Activated T-cell treated with anti-CD3 and anti-CD28 coated beads, Interleukin-2, amount 50 U/mL, for 72 hours (primary cell): ENCODE measurements at places on chromosomes 7 and 10.
A peak's percentile ranks its signal among the peaks of the same experiment; 100 is the strongest.

DNA sequence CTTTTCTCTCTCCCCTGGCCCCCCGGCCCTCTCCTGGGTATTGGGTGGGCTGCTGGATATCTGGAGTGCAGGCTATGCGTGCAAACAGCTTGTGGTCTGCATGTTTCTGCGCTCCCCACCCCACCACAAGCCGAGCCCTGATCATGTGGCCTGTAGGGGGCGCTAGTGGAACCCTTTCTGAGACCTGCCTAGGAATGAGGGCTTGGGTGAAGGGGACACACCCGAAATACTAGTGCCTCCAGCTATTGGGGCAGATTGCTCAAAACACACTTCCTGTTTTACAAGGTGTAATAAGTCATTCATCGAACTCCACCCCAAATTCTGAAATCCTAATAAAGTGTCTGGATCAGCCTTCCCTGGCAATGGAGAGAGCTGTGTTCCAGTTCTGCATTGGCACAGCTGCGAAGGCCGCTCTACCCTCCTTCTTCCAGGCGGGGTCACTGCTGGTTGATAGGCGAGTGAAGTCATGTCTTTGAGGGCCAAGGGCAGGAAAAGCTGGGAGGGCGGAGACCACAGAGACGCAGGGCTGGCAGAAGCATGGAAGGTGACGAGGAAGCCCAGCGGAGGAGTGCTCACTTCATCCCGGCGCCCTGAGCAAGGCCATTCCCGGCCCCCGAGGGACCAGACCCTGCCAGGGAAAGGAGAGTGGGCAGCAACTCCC, 19.8 kb upstream of the PRRT4 start:
- peak; percentile 59 for DNase-seq

DNA sequence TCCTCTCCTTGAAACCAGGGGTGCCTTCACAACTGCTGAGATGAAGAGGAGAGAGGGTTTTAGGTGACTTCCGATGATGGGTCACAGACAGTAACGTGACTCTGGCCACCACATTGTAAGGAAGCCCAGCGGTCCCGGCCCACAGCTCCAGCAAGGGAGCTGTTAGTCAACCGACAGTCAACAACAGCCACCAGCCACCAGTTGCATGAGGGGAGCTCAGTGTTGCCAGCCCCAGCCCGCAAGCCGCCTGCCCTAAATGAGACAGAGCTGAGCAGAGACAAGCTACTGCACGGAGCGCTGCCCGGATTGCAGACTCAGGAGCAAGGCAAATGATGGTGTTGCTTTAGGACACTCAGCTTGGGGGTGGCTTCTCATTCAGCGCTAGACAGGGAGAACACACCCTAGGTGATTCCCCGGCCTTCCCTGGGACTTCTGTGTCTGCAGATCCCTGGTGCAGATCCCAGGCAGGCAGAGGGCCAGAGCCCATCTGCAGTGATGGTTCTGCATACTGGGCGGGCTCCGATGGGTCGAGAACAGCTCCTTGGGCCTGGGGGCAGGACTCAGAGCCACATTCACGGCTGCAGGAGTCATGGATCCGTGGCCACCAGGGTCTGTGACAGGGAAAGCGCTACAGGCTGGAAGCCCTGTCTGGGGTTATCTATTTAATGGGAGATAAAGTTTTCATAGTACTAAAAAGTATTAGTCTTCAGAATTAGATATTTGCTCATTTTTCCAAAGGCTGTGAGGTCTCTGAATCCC, 14.3 kb upstream of the RET start:
- DNase-seq = no peak

DNA sequence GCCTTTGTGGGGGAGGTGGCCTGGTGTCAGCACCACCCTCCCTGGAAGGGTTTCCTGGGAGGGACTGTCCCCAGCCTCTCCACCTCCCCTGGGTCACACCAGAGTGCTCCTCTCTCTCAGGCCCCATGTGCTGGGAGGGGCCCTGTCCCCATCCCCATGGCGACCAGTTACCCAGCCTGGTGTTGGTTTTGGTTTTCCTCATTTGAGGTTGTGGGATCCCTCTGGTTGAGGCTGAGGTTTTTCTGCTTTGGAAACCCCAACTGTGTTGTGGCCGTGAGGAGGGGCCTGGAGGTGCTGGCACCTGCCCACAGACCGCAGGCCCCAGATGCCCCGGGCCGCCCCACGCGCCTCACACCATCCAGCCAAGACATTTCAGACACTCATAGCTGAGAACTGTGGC, 106.3 kb downstream of the GRK5 start:
- DNase-seq = peak; percentile 83

DNA sequence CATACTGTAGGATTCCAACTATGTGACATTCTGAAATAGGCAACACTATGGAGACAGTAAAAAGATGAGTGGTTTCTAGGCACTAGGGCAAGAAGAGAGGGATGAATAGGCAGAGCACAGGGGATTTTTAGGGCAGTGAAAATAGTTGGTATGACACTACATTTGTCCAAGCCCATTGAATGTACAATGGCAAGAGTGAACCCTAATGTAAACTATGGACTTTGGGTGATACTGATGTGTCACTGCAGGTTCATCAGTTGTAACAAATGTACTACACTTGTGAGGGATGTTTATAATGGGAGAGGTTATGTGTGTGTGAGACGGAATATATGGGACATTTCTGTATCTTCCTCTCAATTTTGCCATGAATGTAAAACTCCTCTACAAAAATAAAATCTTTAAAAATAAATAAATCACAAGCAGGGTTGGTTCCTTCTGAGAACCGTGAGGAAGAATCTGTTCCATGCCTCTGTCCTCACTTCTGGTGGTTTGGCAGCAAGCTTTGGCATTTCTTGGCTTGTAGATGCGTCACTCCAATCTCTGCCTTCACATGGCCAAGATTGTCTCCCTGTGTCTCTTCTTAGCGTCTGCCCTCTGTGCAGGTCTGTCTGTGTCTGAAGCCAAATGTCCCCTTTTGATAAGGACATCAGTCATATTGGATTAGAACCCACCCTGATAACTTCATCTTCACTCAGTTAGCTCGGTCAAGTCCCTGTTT, 83.1 kb upstream of the AGBL3 start:
- DNase-seq = no peak

DNA sequence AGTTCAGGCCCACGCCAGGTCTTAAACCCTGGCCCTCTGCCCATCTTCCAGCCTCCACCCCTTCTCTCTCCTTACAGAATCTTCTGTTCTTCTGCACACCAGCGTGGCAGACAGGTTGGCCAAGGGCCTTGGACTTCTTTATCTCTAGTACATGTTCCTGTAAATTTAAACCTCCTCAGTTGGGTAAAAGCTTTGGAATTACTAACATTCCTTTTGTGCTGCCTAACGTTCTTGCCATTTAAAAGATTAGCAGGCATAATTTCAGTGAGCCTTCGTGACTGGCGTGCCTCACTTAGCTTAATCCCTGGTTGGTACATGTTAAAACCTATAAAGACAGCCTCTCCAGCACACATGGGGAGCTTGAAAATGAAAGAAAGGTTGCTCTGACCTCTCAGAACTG, 192.2 kb downstream of the CUX1 start:
- no peak for DNase-seq

- DNase-seq = peak; percentile 22
These were observed at the start of gene TET1 for GRCh38 chr10:68560186-68560942. Gene TET1 (plus strand): TSS chr10:68560337. CDS start chr10:68572339, 12,002 bp downstream.

DNA sequence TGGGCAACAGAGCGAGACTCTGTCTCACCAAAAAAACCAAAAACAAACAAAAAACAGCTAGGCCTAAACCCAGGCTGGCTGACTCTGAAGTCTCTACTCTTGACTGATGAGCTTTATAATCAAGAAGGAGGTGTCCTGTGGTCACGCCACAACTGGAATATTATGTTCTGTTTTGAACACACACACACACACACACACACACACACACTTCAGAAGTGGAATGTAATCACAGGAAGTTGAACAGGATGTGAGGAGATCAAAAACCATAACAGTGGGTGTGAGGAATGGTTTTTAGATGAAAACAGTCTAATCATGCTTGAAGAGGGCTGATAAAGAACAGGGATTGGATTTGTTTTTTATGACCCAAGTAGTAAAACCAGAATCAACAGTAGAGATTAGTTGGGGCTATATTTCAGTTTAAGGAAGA, 51.1 kb upstream of the IL6 start:
- no peak for DNase-seq

DNA sequence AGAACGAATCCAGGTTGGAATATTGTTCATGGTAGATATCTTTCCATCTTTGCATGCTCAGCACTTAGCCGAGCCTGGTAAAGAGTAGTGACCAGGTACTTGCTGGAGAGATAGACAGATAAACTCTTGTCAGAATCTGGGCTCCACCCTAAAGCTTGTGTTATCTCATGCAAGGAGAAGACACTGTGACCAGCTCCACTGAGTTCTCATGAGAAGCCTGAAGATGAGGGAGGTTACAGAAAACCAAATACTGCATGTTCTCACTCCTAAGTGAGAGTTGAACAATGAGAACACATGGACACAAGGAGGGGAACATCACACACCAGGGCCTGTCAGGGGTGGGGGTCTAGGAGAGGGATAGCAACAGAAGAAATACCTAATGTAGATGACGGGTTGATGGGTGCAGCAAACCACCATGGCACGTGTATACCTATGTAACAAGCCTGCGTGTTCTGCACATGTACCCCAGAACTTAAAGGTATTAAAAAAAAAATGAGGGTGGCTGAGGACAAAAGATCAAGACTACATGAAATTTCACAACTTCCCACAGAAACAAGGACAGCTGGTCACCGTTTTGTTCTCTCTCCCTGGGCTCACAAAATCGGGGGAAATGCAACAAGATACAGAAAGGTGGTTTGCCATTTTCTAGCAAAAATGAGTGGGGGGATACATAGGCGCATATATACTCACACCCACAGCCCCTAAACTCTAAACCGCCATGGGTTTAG, 17.4 kb downstream of the DLG5 start:
- no peak for DNase-seq

DNA sequence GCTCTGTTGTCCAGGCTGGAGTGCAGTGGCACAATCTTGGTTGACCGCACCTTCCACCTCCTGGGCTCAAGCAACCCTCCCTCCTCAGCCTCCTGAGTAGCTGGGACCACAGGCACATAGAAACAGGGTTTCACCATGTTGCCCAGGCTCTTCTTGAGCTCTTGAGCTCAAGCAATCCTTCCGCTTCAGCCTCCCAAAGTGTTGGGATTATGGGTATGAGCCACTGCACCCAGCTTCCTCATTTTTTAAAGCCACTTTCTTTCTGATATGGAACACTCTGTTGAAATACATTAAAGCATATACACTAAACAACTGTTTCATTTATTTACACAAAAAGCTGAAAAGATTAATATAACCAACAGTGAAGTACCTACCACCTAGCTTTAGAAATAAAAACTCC, 117.2 kb downstream of the CLEC2L start:
- no peak for DNase-seq

- no peak for DNase-seq
These were observed 390.3 kb upstream of the GALNT17 start for GRCh38 chr7:70741666-70742065.

- no peak for DNase-seq
These were observed 52.6 kb upstream of the BET1 start for GRCh38 chr7:94056796-94057207.

GRCh38 chr10:5234106-5234860, 37.6 kb downstream of the AKR1C4 start:
- DNase-seq = no peak

DNA sequence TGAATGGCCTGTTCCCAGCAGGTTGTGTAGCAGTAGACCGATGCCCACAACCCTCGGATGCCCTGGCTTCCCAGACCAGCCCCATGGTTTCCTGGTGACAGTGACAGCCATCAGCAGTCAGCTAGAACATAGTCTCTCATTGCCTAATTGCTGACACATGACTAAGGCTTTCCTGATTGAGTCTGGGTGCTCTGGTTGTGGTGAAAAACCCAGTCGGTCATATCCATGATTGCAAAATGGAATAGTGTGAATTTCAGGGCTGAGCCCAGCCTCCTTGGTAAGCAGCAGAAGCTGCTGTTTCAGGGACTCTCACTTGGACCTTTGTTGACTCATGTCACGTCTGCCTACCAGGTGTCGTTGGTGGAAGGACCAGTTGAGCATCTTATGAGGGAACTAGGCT, 36.6 kb downstream of the POR start:
- DNase-seq = no peak

GRCh38 chr10:81865581-81865980, 9.4 kb upstream of the NRG3 start:
- no peak for DNase-seq

GRCh38 chr7:36261019-36261754, 108.1 kb downstream of the EEPD1 start:
- DNase-seq = no peak

DNA sequence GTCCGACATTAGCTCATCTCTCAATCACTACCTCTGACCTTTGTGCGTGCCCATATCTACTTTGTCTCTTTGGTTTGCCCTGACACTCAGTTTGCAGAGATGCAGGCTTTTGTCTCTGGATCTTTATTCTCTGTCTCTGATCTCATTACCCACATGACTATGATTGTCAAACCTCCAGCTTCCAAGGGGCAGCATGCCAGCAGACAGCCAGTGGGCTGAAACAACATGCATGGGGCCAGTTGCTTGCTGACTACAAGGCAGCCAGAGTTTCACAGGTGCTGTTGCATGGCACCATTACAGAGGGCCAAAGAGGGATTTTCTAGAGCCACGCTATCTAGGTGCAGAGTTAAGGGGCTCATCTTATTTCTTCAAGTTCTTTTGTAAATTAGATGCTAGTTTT, 146.2 kb downstream of the SPAG6 start:
- DNase-seq = no peak

DNA sequence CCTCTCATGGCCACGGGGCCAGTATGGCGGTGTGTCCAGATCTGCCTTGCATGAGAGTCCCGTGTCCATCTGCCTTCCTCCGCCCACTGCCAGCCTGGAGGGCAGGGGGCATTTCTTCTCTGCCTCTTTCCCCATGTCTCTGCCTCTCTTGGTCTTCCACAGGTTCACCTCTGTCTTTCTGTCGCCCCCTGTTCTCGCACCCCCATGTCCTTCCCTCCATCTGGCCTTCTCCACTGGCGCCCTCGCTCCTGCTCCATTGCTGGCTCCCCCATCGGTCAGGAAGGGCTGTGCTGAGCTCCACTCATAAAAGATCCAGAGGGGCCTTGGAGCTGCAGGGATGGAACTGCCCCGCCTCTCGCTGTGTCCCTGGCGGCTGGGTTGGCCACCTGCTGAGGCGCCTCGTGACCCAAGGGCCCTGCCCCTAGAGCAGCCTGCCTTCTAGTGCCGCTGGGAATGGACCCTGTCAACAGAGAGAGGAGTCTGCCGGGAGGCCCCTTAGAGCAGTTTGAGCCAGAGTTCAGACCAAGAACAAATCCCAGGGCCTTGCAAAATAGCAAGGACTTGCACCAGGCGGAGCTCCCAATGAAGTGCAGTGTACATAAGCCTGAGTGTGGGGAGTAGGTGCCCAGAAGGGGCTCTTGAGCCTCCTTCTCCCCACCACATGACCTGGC, 42.0 kb downstream of the GOLGA7B start:
- no peak for DNase-seq

GRCh38 chr7:45267262-45267661, 109.7 kb downstream of the RAMP3 start:
- no peak for DNase-seq

- DNase-seq = no peak
These were observed 55.9 kb upstream of the KIAA1217 start for GRCh38 chr10:24153031-24153430.

DNA sequence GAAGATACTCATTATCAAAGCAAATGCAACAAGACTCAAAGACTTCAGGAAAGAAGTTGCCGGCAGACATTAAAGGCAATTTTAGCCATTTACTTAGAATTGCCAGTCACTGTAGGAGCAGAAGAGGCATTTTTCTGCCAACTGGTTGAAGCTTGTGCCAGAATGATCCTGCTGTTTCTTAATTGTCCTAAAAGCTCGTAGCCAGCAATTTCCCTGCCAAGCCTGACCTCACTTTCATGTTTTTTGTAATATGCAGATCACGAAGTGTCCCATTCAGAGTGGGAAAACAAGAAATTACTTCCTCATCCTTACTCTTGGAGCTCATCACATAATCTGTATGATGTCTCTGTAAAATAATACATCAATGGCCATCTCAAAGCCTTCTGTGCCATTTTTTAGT, 130.9 kb upstream of the ANKRD1 start:
- DNase-seq = no peak
